ENCODE measurements at places on chromosomes 12 and 14.

DNA sequence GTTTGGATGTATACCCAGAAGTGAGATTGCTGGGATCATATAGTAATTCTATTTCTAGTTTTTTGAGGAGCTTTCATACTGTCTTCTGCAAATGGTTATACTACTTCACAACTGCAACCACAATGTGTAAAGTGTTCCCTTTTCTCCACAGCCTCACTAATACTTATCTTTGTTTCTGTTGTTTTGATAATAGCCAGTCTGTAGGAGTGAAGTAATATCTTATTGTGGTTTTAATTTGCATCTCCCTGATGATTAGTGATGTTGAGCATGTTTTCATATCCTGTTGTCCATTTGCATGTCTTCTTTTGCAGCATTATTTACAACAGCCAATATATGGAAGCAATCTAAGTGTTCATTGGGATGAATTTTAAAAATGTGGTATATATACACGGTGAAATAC, 29.9 kb downstream of the GABARAPL1 start:
- DNase-seq: no peak

DNA sequence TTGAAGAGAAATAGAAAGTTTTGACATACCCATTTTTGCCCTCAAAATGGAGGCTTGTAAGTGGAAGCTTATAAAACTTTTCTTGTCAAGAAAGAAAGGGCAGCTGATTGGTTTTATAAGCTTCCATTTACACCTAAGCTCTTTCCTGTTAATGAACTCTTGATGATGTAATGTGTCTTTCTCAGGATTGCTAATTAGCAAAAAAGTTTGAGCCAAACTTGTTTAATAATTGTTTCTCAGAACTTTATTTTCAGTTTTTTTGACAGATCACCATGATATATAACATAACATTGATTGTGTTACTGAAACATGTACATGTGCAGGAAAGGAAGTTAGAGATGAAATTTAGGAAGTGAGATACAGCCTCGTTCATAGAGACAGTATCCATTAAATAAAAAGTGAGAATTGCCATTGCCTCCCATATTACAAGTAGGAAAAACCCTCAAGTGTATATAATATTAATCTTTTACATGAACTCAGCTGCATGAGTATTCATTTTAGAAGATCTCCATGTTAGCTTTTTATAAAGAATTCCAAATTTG, 26.8 kb downstream of the RIC8B start:
- no peak for DNase-seq

DNA sequence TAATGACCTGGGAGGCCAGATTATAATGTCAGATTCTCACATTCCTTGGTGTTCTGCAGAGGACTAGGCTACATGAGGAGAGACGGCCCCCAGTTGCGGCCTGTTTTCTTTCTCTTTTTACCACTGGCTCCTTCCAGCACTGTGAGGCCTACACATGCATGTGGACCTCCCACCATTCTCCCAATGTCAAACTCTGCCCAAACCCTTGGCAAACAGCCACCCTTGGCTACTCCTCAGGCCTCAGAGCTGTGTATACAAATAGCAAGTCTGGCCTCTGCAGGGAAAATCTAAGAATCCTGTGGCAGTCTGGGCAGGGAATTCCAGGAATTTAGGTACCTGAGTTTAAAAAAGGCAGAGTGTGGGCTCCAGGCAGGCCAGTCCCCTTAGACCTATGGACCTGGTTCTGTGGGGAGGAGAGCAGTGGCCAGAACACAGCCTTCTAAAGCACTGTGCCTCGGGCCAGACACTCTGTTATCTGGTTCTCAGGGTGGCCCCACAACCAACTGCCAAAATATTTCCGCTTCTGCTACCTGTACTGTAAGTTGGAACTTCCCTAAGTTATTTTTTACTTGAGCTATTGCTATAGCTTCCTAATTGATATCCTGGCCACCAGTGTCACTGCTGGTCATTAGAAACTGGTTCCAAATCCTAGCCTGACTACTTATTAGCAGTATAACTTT, 19.9 kb upstream of the NEDD1 start:
- DNase-seq: peak; percentile 14

DNA sequence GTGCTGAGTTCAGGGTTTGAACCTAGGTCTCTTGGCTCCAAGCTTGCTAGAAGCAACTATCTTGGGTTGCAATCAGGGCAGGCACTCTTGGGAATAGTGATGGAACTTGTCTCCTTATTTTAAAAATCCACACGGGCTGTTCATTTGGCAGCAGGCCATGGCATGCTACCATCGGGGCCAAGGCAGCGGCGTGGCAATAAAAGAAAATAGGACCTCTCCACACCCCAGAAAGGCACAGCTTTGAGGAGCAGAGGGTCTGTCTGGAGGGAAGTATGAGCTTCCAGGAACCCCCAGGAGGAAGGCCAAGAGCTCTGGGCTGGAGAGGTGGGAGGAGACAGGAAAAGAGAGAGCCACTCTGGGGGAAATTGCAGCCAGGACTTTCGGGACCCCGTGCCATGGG, 15.3 kb downstream of the RPS6KL1 start:
- DNase-seq: peak; percentile 42

- DNase-seq: no peak
Observed at GRCh38 chr14:82667006-82667405, 1133.4 kb upstream of the SEL1L start.

GRCh38 chr14:104224506-104225277, 86.3 kb downstream of the KIF26A start:
- DNase-seq: no peak

- no peak for DNase-seq
Observed at GRCh38 chr14:23362200-23362599, 2.8 kb downstream of the EFS start.

GRCh38 chr12:93167841-93168492, 209.8 kb upstream of the NUDT4 start:
- no peak for DNase-seq

- DNase-seq: no peak
Observed at GRCh38 chr12:31026202-31026601, 47.5 kb upstream of the DDX11 start.
